ENCODE measurements at places on chromosomes 6 and 20.
A peak's percentile ranks its signal among the peaks of the same experiment; 100 is the strongest.

DNA sequence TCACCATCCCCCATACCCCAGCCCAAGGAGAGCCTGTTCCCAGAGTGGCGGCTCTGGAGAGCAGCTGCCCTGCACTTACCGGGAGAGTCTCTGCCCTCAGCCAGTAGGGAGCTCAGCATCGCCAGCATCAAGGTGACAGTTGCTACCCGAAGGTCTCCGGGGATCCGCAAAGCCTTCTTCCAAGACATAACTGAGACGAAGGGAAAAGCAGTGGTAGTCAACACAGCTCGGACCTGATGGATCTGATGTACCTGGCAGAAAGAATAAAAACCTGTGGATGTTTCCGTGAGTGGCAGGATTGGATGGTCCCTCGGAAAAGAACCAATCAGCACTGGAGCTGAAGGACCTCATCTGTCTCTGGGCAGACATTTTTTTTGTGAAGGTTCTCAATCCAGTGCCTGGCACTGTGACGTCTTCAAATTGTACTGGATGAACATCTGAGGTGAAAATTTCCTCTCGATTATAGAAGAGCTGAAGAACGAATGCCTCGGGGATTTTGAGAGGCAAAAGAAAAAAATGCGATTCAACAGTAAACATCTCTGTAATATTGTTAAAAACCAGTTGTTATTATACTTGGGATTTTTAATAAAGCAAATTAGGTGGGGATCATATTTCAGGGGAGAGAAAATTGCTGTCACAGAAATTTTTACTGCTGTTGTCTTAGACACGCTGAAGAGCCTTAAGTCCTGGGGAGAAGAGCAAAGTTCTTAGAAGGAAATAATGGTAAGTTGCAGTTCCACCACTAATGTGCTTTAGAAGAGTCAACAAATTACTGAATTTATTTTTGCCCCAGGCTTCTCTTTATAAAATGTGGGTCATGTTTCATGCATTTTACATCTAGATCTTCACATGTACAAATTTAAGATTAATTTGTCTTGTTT is at the start of gene HLA-DQB1:
Gene HLA-DQB1 (minus strand): TSS at position 238 of the 881 bp plus-strand sequence. CDS start 50 bp downstream, at position 188.
- no peak for DNase-seq

DNA sequence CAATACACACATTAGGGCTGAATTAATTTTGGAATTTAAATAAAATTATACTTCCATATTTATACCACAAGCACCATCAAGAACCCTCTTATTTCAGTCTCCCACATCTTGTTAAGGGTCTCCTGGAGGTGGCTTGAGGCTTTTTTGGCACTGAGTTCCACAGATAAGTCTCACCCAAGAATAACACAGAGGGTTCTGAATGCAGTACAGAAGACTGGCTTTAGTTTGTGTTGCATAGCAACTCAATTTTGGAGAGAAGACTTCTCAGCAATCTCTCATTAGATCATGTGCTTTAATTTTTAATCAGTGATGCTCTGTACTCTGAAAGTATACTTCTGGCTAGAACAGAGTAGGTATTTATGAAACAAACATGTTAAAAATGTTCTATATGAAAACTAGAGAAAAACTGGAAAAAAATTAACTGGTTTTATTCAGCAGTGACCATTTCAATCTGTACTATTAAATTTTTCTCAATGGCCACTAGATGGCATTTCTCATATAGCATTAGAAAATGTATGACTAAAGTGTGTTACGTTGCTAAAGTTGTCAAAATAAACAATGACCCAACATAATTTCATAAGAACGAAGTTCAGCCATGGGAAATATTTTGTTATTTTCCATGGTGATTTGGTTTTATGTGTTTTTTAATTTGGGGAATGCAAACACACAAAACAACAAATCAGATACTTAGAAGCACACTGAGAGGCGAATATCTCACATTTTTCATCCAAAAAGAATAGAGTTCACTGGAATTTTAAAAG is 32.7 kb upstream of the MAP7 start:
- no peak for DNase-seq

DNA sequence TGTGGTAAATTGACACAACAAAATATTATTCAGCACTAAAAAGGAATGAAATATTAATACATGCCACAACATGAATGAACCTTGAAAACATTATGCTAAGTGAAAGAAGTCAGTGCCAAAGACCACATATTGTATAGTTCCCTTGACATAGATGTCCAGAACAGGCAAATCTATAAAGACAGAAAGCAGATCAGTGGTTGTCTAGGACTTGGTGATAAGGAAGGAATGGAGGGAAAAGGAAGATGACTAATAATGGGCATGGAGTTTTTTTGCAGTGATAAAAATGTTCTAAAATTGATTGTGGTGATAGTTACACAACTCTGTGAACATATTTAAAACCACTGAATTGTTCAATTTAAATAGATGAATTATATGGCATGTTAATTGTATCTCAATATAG is 32.5 kb downstream of the TBX18 start:
- DNase-seq, result no peak

DNA sequence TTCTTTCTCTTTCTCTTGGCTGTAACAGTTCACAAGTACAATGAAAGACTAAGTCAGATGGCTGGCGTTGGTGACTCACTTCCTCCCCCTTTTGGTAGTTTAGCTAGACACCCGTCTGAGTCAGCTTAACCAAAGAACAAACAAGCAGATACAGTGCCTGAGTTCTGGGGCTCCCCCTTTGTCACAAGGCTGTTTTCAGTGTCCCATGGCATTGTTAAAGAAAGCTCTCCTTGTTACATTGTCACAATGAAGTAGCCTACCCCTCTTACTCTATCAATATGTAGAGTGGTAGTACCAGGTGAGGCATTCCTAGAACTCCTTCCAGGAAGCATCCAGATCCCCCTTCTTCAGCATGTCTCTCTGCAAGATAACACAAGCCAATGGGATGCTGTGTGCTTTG is 38.6 kb downstream of the KIAA0408 start:
- peak; percentile 78 for DNase-seq

- no peak for DNase-seq
Measured at GRCh38 chr6:43076464-43077332, 584 bp downstream of the PTK7 start.

- no peak for DNase-seq
Measured at GRCh38 chr20:46606817-46607190, 44.5 kb downstream of the SLC13A3 start.

- no peak for DNase-seq
Measured at GRCh38 chr6:2909718-2910117, 6.6 kb upstream of the SERPINB9 start.

GRCh38 chr20:49608752-49609670 is 41.1 kb upstream of the PTGIS start:
- peak; percentile 69 for DNase-seq

GRCh38 chr6:4762294-4762693 is 13.9 kb upstream of the CDYL start:
- no peak for DNase-seq

- no peak for DNase-seq
Measured at GRCh38 chr6:63517221-63517620, 55.1 kb upstream of the LOC128125822 start.

GRCh38 chr6:108738684-108739416 is 109.4 kb upstream of the ARMC2 start:
- DNase-seq, result no peak

DNA sequence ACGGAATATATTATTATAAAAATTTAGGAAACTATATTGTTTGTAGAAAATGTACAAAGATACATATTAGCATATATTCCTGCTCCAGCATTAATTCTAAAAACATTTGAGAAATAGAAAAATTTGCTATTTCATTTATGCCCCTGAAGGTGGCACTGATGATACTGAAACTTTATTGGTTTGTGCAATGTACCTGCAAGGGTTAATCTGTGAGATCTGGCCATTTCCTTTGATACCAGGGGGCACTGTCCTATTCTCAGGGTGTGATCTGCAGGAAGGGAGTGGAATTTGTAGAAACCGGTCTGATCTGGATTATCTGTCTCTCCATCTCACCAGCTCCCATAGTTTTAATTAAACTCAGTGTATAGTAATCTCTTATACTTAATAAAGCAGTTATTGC is 625.1 kb upstream of the IMPG1 start:
- no peak for DNase-seq

DNA sequence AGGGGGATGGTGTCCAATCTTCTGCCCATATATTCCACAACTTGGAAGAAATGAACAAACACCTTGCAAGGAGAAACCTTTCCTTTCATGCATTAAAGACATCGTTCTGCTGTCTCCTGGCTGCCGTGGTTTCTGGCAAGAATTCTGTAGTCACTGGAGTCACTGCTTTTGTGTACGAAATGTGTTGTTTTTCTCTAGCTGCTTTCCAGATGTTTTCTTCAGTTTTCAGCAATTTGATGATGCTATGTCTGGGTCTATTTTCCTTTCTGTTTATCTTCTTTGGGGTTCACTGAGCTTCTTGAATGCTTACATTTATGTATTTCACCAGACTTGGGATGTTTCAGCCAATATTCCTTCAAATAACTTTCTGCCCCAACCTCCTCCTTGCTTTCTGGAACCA is 40.6 kb upstream of the SLCO4A1 start:
- DNase-seq, result no peak
